ENCODE measurements at places on chromosomes 1 and 21.
A peak's percentile ranks its signal among the peaks of the same experiment; 100 is the strongest.

DNA sequence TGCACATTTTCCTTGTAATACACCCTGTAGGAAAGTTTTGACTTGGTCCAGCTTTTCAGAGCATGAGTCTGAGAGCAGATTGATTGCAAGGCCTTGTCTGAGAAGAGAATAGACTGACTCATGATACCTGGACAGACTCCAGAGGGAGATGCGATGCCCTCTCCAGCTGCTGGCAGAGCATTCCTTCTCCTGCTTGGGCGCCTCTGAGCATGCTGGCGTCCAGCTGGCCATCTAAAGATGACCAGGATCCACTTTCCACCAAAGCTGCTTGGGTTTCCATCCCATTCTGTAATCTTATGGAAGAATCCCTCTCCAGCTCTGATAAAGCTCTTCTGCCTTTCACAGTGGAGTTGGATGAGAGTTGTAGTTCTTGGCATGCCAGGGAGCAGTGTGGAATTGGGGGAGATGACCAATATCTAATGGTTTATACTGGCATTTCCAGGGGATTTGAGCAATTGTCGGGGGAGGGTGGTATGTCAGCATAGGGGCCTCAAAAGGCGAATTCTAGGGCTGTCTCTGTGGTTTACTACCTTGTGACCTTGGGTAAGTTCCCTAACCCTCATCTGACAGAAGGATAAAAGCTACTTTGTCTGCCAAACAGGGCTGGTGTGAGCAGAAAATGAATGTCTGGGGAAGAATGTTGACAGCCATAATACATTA, 19.5 kb downstream of the SZRD1 start:
- DNase-seq: peak; percentile 82

- DNase-seq: no peak
Observed at GRCh38 chr1:159853417-159854115, 8.9 kb downstream of the VSIG8 start.

GRCh38 chr1:198678301-198678836, 39.5 kb downstream of the PTPRC start:
- no peak for DNase-seq

DNA sequence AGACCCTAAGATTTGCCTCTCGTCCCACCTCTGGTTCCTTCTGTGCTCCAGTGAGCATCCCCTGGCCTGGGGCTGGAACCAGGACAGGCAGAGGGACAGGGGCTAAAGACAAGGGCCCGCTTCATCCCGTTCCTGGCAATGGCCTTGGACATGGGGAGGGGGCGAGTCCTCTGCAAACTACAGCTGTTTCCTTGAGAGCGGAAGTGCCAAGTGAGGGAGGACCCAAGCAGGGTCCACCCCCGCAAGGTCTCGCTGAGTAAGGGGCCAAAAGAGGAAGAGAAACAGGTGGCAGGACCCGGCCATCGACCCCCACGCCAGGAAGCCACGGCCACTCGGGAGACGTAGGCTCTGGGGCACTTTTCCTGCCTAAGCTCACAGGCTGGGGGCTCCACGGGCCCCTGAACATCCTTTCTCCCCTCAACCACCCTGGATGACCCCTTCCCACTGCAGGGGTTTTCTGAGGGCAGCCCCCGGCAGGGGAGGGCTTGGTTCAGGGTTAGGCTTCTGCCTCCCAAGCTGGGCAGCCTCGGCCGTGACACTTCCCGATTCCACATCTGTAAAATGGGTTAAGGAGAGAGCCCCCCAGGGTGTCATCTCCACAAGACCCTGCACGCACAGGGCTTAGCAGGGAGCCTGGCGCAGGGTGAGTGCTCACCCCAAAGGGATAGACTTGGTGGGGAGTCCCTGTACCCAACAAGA, 17.9 kb upstream of the PLEKHG5 start:
- no peak for DNase-seq

GRCh38 chr1:97366984-97367383, 553.9 kb downstream of the DPYD start:
- no peak for DNase-seq

GRCh38 chr1:28340221-28340974, 11.6 kb downstream of the MED18 start:
- DNase-seq: peak; percentile 7

- DNase-seq: no peak
Observed at GRCh38 chr1:241902391-241903065, 54.5 kb downstream of the EXO1 start.

DNA sequence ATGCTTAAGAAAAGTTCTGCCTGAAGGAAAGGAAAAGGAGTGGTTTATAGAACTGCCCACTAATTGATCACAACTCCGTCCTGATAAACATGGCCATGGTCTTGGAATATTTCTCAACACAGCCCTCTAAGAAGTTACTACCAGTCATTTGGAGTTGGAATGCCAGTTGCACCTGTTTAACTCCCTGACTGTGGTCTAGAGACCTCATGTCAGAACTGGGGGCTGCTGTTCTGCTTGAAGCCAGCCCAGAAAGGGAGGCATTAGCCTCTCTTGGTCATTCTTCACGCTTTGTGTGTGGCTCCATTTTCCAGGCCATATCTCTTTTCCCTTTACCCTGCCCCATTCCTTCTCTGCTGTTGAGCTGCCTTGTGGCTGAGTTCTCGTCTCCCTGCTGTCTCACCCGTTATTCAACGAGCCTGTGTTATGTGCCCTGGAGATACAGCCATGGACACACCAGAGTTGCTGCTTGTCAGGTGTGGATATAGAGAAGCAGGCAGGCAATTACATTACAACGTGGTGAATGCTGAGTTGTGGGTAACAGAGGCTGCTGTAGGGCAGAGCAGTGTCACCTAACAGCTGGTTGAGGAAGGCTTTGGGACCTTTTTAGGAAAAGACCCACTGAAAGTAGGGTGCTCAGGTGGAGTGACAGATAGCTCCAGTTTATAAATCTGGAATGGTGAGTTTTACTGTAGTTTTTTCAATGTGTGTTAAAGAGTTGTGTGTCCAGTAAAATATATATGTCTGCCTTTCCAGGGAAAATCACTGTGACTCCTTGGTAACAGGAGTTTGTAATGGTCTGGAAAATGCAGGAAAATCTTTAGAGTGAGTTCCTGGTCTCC, 137.0 kb upstream of the IPO9 start:
- DNase-seq: no peak

DNA sequence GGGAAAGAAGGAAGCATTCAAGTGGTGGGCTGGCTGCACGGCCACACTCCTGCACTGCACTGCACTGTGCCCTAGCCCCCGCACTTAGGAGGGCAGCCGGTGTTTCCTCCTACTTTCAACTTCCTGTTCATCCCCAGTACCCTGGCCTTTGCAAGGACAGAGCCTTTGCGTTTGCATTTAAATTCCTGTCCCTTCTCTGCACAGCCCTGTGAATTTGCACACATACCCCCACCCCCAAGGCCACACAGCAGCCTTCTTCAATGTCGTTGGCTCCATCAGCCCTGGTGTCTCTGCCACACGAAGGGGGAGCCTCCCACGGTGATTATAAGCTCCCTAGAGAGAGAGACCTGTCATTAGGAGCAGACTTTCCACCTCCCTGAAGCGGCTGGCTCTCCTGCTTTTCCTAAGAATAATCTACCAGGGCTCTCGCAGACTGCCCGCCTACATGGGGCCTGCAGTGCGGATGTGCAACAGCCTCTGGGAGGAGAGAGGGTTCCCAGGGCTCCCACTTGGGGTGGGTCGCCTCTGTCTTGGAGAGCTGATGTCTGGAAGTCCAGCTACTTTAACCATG, 13.2 kb upstream of the SLC45A3 start:
- no peak for DNase-seq

DNA sequence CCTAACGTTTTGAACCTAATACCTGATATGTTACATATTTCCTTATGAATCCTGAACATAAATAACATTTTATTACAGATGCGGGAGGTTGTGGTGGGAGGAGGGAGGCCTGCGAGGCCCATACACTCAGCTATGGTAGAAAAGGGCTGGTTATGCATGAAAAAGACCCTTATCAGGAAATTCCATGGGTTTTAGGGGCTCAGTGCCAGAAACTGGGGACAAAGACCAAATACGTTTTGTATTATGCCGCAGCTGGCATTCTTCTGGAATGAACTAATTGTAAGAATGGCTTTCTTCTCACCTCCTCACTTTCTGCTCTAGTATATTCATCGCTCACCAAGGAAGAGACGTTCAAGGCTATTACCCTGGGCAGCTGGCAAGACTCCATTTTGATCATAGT, 76.7 kb downstream of the ADSS2 start:
- DNase-seq: no peak

DNA sequence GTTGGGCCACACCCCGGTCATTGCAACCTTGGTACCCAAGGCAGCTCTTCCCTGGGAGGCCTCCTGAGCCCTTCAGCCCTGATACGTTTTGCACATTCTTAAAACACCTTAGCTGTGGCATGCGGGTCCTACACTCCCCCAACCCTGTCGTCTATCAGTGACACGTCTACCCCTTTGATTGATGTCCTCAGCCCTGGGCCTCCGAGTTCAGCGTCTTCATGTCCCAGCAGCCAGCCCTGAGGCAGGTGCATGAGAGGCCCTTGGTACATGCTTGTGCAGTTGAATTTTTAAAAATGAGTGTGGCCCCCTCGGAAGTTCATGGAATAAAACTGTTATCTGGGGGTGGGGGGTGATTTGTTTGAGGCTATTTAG, 38.9 kb upstream of the ADARB1 start:
- no peak for DNase-seq

GRCh38 chr1:205772607-205773032, 2.7 kb downstream of the RAB29 start:
- DNase-seq: no peak

- no peak for DNase-seq
Observed at GRCh38 chr1:211713231-211713630, 37.8 kb upstream of the NEK2 start.

DNA sequence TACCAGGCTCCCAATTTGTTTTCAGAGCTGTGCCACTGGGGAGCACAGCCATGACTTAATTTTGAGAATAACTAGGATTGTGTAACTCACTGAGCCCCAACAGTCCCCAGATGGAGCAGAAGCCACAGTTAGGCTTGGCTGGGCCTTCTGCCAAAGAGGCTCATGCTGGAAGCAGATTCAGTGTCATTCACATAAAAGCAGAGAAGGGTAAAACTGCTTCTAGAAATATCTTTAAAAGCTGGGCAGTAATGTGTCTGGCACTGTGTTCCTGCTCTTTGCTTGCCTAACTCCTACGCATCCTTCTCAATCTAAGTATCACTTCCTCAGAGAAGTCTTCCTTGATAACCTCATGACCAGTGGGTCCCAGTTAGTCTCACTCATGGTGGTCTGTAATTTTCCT, 20.3 kb downstream of the STK40 start:
- DNase-seq: no peak

DNA sequence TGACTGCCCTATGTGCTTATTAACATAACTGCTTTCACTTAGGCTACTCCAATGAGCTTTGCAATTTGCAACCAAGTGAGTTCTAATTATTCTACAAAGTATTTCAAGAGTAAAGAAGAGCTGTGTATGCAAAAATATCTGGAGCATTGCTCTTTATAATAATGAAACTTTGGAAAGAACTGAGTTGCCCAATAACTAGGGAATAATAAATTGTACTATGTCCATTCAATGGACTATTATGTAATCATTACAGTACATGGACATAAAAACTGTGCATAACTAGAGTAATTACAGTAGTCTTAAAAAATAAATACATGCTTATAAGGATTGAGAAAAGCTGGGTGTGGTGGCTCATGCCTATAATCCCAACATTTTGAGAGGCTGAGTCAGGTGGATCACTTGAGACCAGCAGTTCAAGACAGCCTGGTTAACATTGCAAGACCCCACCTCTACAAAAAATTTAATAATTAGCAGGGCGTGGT, 70.3 kb upstream of the JAK1 start:
- no peak for DNase-seq

DNA sequence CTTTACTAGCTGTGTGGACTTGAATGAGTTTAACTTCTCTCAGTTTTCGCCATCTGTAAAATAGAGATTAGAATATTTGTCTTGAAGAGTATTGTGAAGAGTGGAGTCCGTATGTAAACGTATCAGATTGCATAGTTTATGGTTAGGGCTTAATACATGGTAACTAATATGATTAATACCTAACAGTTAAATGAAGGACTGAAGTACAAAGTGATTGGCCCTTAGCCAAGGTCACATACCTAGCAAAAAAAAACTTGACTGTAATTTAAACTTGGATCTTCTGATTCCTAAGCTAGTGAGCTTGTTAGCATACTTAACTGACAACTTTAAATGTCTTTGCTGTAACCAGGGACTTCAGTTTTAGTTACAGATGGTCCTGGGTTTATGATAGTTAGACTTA, 1.9 kb downstream of the GIPC2 start:
- DNase-seq: peak; percentile 15

DNA sequence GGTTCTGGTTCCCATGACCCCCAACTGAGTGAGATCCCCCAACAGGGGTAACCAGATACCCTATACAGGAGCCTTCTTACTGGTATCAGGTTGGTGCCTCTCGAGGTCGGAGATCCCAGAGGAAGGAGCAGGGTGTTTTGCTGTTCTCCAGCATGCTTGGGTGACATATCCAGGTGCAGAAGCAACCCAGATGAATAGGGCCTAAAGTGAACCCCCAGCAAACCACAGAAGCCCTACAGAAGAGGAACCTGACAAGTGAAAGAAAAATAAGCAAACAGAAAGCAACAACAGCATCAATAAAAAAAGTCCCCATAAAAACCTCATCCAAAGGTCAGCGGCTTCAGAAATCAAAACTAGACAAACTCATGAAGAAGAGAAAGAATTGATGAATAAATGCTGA, 633.4 kb upstream of the CXADR start:
- DNase-seq: no peak

DNA sequence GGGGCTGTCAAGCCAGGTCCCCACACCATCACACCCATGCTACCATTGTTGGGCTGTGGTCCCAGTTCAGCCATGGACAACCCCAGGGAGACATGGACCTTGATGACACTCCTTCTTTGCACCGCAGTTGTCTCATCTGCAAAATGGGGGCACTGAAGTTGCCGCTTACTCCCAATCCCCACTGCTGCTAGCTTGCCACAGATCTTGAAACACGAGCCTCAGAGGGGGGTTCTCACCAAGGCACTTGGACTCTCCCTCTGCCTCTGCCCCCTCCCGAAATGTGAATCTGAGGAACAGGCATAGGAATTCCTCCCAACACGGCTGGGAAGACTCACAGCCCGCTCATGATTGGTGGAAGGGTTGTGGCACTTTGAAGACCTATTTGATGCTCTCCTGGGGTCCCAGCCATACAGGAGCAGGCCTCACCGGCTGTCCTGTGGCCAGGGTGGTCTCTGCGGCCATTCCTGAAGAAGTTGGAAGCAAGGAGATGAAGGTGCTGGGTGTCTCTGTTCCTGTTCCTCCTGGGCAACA, 31.1 kb downstream of the RUNX3 start:
- DNase-seq: no peak

- DNase-seq: no peak
Observed at GRCh38 chr1:46136711-46137110, 4.3 kb upstream of the PIK3R3 start.

- DNase-seq: no peak
Observed at GRCh38 chr1:176831150-176831549, 333.4 kb downstream of the ASTN1 start.
